Cerebellar nuclear complex (tissue), 1 donor: ENCODE measurements at places on chromosomes 1 and 21.

DNA sequence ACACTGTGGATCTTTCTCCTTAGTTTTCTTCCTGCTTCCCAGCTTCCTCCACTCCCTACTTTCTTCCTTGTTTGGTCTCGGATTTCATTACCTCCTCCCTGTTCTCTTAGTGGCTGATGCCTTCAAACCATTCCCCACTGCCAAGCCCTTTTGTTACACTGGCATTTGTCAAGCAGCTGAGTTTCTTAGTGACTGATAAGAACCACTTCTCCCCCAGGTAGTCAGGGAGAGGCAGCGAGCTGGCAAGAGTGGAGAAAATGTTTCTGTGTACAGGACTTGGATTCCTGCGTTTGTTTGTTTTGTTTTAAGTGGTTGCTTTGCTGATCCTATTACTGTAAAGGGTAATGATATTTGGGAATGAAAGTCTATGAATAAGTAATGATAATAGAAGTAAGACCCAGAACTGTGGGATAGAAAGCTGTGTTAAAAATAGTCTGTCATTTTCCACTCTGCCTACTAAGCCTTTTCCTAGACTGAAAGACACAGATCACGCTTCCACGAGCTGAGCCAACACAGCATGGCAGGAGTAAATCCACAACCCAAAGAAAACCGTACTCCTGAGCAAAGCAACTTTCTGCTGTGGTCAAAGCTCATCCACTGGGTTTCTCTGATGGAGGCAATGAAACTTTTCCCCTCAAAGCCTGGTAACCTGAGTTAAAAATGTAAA, 10.1 kb upstream of the SERTAD4 start:
- no peak for DNase-seq

DNA sequence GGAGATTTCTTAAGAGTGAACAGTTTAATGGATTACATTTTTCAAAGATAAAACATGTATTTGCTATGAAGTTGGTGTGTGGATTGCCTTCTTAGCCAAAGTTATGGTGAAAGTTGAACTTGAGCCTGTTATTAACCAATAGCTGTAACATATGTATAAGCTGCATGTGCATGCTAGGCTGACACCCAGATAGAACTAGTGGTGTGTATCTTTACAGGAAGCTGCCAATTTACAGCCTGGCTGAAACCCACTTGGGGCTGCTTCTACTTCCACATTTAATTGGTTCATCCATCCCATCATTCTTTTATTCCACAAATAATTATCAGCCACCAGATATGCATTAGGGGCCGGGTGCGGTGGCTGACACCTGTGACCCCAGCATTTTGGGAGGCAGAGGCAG, 3.3 kb downstream of the PLA2G5 start:
- DNase-seq = no peak

DNA sequence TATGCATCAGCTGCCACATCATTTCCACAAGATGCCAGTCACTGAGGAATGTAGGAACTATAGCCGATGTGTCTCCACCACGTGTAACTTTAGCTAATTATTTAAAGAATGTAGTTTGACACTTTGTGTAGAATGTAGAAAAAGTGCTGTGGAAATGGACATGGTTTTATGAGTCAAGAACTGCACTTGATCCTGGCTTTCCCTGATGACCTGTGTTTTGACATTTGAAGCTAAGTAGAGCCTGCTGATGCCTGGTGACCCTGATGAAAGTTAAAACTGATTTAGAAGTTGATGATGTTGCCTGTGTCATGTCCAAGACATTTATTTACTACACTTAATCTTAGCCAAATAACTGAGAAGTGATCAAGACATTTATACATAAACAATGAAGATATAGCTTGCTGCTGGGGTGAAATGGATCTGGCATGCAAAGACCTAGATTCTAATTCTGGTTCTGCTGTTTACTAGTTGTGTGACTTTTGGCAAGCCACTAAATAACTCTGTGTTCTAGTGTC, 4.4 kb upstream of the OSBPL9 start:
- DNase-seq = no peak

GRCh38 chr1:35185200-35185599, 7.7 kb downstream of the SFPQ start:
- no peak for DNase-seq

GRCh38 chr1:34167389-34167788, 2.4 kb upstream of the CSMD2 start:
- DNase-seq = no peak

DNA sequence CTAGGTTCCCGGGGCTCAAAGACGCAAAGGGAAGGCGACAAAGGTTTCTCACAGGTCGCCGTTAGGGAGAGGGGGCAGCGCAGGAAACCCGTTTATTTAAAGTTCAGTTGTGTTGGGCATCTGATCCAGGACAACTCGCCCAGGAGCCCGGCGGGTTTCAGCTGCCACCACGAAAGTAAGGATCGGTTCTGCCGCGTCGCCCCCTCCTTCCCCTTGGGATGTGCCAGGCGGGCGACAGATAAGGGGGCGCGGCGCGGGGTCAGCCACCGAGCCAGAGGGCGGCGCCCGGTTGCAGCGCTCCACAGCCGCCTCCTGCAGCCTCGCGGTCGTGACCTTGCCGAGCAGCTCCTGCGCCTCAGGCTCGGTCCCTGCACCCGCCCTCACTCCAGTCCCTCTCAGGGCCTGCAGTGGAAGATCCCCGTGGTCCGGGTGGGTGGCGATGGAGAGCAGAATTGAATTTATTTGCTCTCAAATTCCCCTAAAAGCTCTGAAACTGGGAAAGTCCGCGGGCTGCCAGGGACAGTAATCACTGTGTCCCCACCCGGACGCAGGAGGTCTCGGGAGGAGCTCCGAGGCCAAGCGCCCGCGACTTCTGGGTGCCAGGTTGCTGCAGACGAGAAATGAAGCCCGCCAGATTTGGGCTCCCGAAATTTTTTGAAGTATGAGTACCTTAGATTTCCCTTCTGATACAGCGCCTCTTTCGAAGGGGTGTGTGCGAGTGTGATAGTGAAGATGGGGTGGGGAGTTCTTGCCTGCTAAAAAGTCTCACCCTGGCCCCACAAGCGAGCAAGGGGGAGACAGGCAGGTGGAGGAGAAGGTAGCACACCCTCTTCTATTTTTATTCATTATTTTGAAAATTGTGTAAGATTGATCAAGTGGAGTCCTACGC, 28.4 kb upstream of the NFIA start:
- DNase-seq = no peak

- DNase-seq = no peak
These were observed 47.1 kb downstream of the ELK4 start for GRCh38 chr1:205584732-205585131.
